ENCODE measurements at places on chromosomes 11 and 22. TPM values are rescaled to one million over a fixed set of nuclear protein-coding genes. Genes with fewer than 3 reads are reported as not detected.

MIF gene
- 82.9 TPM for total RNA-seq

EMID1 gene
- 45.4 TPM for total RNA-seq

KIF18A gene
- total RNA-seq, result 8.1 TPM

FOLR3 gene
- not detected for total RNA-seq

TTC36 gene
- 7.2 TPM for total RNA-seq

OR51I1 gene
- total RNA-seq, result 2.5 TPM

Measured in parietal lobe (tissue), 2 donors.